ENCODE measurements at places on chromosomes 7 and 10.

DNA sequence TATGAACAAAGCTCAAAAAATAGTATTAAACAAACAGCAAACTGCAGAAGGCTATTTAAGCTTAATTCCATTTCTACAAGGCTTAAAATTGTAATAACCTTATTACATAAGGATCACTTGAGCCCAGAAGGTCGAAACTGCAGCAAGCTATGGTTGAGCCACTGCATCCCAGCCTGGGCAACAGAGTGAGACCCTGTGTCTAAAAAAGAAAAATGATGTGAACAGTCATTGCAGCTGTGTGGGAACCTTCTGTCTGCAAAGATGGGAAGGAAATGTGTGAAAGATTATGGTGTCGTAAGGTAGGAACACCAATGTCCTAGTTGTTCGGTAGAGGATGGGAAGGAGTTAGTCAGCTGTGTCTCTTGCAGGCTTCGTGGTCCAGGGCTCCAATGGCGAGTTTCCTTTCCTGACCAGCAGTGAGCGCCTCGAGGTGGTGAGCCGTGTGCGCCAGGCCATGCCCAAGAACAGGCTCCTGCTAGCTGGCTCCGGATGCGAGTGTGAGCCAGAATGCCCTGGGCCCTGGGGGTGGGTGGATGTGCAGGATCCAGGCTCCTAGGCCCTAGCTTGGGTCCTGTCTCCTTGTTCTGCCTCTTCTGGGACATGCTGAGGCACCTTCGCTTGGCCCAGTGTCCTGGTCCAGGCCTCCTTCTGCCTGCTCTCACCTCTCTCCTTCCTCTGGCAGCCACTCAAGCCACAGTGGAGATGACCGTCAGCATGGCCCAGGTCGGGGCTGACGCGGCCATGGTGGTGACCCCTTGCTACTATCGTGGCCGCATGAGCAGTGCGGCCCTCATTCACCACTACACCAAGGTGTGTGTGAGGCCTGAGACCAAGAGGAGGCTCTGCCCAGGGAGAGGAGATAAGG, 9.1 kb downstream of the C10orf62 start:
- no peak for DNase-seq

DNA sequence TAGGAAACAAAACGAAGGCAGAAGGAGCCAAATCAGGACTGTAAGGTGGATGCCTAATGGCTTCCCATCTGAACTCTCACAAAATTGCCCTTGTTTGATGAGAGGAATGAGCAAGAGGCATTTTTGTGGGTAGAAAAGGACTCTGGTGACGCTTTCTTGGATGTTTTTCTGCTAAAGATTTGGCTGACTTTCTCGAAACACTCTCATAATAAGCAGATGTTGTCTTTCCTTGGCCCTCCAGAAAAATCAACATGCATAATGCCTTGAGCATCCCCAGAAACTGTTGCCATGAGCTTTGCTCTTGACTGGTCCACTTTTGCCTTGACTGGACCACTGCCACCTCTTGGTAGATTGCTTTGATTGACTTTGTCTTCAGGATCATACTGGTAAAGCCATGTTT, 13.5 kb downstream of the PTPN12 start:
- DNase-seq, result no peak

DNA sequence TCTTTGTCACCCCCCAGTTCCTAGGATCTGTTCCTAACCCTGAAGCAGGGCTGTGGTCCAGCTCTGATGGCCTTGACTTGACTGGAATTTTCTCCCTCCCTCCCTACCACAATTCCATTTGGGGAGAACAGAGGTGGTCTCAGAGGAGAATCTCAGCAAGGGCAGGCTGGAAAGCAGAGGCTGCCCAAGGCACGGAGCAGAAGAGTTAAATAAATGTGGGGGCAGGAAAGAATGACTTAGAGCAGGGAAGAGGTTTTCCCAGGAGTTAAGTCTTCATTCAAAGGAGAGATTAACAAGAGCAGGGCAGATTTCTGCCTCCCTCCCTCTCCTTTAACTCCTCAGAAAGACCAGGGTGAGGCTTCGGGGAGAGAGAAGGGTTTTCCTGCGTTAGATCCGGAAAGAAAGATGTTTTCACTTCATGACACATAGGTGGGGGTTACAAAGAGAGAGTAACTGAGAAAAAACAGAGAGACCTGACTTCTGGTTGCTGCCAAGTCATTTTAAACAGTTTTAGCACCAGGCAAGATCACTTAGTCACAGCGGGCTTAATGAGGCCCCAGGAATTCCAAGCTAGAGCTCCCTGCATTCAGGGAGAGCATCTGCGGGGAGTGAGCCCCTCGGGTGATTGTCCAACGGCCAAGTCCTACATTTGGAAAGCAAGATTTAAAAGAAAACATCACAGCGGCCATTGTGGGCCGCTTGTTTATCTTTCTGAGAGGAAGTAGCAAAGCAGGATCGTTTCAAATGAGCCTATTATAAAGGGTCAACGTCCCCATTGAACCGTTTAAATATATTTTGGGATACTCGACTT, 78.7 kb downstream of the ARHGAP22 start:
- no peak for DNase-seq

GRCh38 chr10:44805466-44806210, 105.5 kb upstream of the TMEM72 start:
- no peak for DNase-seq

GRCh38 chr10:132690821-132691610, 94.9 kb downstream of the NKX6-2 start:
- no peak for DNase-seq

DNA sequence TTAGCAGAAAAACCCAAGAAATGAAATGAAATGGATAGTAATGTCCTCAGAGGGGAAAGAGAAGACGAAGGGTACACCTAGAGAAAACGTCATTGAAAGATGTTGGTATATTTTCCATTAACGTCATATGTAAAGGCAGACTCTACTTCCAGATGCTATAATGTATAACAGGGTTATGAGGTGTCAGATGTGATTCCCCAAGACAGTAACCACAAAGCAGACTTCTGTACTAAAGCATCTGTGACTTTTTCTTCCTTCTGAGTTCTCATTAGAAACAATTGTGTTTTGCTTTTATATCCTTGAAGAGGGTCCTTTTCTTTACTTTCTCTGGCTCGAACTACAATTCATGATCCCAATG, 37.4 kb downstream of the LRRC72 start:
- DNase-seq, result no peak

- DNase-seq, result no peak
Observed at GRCh38 chr7:30145426-30145970, 10.7 kb downstream of the MTURN start.

DNA sequence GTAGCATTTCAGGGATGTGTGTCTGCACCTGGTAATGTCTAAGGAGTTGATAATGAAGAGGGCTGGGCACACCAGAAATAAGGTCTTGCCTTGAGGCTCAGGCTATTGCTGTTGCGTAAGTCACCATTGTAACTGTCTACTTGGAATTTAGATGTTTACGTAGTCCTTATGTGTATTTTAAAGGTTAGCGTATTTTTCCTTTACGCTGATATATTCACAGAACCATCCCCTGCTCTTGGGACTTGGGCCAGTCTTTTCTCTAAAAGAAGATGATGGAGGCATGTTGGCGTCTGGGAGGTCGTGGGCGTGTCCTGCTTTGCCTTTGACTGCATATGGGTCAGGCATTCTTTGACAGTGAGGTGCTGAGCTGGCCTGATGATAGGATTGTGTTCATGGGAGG, 14.7 kb downstream of the WDR37 start:
- no peak for DNase-seq

DNA sequence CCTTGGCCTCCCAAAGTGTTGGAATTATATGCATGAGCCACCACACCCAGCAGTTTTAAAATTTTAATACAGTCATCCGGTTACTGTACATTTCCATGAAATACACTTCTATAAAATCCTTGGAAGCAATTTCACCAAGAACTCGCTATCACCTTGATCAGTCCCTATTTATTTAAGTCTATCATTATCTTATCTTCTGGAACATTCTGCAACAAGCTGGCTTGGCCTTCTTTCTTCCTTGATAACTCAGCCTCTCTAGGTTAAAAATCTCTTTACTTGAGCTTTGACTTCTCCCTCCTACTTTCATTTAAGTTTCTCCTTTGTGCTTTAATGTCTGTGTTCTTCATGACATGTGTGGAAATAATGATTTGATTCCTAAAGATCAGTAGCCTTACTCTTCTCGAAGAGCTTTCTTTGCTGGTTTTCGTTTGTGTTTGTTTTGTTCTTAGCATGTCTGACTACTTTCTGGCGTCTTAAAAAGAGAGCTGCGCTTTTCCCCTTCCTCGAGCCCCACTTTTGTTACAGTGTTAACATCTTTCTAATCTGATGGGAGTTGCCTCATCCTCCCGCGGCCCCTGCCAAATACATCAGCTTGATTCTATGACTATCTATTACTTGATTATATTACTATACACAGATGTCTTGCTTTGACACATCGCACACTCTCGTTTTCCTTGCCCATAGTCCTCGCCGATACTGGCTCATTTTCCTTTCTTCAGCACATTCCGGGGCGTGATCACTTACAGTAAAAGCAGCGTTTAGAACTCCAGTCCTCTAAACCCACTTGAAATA, 11.1 kb upstream of the CALML5 start:
- no peak for DNase-seq

GRCh38 chr10:34405611-34406462, 409.3 kb downstream of the PARD3 start:
- DNase-seq, result no peak

DNA sequence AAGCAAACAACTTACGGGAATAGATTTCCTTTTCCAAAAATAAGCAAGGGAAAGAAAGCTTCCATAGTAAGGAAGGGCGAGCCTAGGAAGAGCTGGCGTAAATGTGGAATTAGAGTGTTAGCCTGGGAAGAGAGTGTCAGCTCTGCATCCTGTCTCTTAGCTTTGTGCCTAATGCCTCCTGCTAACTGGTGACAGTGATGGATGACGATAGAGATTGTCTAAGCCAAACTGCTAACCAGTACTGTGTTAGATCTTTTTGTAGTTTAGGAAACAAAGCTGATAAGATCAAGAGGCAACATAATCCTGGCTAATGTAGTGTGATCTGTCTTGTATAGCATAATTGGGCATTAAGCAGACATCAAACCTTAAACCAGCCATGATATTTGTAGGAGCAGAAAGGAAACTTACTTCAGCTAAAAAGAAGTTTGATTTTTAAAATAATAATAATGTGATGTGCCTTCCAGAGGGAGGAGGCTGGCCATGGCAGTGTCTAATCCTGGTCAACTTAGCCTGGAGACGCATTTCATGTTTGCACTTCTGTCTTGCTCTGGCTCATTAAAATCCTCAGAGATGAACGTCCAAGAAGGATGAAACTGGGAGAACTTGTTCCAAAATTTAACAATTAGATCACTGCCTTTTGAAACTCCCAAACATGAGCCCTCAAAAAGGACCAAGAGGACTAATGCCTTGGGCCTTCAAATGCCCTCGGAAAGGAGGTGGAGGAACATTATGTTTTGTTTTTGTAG, 85.1 kb downstream of the FAM204A start:
- no peak for DNase-seq

GRCh38 chr10:118358327-118358726, 16.2 kb upstream of the FAM204A start:
- no peak for DNase-seq

- no peak for DNase-seq
Observed at GRCh38 chr10:17348501-17349349, 105.7 kb downstream of the ST8SIA6 start.

GRCh38 chr7:66557214-66558200, 71.2 kb upstream of the KCTD7 start:
- peak; percentile 62 for DNase-seq

GRCh38 chr10:26222563-26222962, 6.0 kb downstream of the GAD2 start:
- DNase-seq, result no peak

DNA sequence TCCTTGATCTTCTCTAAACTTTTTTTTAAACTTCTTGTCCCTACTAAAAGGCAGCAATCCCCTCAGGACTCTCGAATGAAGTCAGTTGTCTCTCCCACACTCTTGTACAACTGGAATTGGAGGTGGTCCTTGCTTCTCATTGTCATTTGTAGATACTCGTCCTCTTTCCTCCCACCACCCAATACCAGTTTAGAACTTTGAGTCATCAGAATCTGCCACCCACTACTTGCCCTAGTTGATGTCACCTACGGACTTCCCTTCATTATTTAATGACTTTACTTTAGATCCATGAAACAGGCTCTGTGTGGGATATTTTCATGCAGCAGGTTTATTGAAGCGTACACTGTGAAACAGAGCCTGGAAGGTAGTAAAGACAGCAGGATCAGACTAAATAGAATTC, 28.6 kb upstream of the LHFPL3 start:
- DNase-seq, result no peak

- peak; percentile 14 for DNase-seq
Observed at GRCh38 chr10:29243750-29244149, 45.1 kb upstream of the LYZL1 start.

DNA sequence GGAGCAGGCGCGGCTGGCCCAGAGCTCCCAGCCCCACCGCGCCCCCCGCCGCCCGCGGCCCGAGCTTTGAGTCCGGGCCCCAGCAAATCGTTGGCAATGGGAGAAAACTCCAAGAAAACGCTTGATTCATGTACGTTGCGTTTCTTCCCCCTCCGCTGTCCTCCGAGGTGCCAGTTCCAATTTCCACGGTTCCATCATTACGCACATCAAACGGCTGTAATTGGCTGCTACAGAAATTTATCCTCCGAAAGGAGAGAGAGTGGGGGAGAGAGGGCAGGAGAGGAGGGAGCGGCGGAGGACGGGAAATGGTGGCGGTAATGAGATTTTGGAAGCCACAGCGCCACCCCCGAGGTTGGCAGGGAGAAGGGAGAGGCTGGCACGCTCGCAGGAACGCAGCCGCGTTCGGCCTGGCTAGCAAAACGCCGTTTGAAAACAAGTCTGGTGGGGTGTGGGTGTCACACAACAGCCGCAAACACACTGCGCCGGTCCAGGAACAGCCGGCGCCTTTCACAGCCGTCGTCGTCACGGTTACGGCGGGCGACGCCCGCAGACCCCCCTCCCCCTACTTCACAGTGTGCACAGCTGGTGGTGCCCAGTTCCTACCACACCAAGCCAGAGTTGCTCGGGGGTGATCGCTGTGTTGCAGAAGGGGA, 57.5 kb downstream of the UNCX start:
- peak; percentile 59 for DNase-seq

- DNase-seq, result no peak
Observed at GRCh38 chr10:96711048-96711728, 9.1 kb downstream of the PIK3AP1 start.

- no peak for DNase-seq
Observed at GRCh38 chr7:141646826-141647480, 55.0 kb downstream of the DENND11 start.

All from hematopoietic multipotent progenitor cell (in vitro differentiated cells).